Activated CD4-positive, CD25-positive, alpha-beta regulatory T cell (primary cell): ENCODE measurements at places on chromosomes 7 and 10.

DNA sequence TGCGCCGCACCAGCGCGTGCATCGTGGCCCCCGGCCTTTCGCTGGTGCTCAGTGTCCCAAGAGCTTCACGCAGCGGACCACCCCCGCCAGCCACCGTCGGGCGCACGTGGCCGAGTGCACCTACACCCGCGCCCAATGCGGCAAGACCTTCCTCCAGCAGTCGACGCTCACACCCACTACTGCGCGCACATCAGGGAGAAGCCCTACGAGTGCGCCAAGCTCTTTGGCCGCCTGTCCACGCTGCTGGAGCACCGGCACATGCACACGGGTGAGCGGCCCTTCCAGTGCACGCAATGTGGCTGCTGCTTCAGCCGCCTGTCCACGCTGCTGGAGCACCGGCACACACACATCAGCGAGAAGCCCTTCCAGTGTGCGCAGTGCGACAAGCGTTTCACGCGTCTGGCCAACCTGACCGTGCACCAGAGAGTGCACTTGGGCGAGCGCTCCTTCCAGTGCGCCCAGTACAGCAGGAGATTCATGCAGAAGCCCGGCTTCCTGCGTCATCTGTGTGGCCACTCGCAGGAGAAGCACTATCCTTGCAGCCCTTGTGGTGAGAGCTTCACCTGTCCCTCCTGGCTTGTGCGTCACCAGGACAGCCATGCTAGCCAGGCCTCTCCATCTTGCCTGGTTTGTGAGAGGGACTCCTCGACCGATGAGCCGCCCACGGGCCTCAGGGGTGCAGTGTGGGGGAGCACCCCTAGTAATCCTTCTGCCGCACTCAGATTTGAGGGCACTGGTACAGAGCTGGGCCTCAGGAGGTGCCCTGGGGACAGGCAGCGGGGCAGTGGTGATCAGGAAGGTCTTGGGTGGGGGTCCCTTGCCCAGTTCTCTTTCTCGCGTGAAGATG is 32.9 kb downstream of the ZNF783 start:
- DNase-seq = no peak

DNA sequence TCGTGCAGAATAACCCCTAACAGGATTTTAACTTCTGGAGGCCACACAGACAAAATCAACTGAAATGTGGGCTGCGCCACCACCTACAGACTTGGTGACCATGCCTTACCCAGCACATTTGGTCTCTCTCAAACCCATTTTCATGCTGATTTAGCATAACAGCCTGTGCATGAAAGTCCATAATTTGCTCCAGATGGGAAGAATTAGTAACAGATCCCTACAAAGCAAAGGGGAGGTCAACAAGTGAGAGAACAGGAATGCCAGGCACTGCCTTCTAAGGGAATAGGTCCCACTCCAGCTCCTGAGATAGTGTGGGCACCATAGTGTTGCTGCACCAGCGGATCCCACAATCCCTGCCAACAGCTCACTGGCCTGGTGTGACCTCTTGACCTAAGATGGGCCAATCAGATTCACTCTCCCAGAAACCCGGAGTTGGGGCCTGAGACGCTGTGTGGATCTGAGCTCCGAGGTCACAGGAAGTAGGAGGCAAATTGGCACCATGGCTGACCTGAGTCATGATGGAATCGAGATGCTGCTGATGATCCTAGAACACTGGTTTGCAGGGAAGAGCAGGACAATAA is 32.4 kb downstream of the SLIT1 start:
- DNase-seq = no peak

GRCh38 chr7:116534790-116535189 is 10.0 kb downstream of the CAV1 start:
- no peak for DNase-seq

- no peak for DNase-seq
Measured at GRCh38 chr10:113097036-113097435, 147.0 kb downstream of the TCF7L2 start.

- no peak for DNase-seq
Measured at GRCh38 chr10:118207470-118208007, 134.6 kb downstream of the FAM204A start.

DNA sequence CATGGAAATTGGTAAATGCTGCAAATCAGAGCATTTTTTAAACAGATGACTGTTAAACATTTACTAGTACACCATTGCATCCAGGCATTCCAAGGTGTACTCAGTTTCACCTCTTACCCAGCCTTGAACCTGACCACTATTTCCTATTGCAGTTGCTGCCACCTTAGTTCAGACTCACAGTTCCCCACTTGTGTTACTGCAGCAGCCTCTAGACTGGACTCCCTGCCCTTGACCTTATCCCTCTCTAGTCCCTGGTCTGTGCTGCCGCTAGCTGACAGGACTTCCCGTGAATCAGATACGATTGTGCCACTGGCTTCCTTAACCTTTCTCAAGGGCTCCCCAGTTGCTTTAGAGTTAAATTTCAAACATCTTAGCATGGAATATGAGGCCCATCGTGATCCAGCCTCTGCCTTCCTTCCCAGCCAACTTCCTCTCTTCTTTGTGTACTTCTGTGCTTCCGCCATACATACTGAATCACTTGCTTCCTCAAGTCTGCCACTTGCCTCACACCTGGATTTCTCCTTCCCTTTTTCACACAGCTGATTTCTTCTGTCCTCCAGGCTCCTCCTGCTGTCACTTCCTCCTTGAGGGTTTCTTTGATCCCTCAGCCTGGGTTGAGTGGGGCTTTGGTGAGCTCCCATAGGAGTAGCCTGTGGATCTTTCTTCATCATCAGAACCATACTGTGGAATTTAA is 118.7 kb upstream of the GJD4 start:
- DNase-seq = no peak

GRCh38 chr10:16156681-16157080 is 280.1 kb upstream of the PTER start:
- no peak for DNase-seq

DNA sequence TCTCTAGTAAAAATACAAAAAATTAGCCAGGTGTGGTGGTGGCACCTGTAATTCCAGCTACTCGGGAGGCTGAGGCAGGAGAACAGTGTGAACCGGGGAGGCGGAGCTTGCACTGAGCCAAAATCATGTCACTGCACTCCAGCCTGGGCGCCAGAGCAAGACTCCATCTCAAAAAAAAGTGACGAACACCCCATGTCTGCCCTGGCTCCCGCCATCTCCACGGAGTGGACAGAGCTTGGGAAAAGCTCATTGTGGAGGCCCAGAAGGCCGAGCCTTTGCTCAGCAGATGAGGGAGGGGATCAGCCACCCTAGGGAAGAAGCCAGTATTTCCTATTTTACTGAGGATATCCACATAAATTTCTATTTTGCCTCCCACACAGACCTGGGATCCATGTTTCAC is 136.8 kb downstream of the DIP2C start:
- no peak for DNase-seq

- no peak for DNase-seq
Measured at GRCh38 chr10:42876476-42876875, 93.9 kb downstream of the BMS1 start.

DNA sequence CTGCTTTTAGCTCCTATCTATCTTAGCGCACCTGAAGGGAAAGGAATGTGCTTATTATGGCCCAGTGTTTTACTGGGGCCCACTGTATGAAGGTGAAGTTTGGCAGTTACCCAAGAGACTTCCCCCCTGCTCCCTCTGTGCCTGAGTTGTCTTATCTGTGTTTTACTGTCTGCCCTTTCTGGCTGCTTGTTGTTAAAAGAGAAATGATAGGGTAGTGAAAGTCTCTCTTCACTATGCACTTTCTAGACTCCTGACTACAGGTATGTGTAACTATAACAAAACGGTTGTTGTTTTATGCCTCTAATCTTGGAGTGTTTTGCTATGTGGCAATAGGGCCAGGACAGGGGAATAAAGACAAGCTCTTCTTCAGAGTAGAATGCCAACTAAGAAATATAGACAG is 326.9 kb downstream of the KIF20B start:
- DNase-seq = no peak

DNA sequence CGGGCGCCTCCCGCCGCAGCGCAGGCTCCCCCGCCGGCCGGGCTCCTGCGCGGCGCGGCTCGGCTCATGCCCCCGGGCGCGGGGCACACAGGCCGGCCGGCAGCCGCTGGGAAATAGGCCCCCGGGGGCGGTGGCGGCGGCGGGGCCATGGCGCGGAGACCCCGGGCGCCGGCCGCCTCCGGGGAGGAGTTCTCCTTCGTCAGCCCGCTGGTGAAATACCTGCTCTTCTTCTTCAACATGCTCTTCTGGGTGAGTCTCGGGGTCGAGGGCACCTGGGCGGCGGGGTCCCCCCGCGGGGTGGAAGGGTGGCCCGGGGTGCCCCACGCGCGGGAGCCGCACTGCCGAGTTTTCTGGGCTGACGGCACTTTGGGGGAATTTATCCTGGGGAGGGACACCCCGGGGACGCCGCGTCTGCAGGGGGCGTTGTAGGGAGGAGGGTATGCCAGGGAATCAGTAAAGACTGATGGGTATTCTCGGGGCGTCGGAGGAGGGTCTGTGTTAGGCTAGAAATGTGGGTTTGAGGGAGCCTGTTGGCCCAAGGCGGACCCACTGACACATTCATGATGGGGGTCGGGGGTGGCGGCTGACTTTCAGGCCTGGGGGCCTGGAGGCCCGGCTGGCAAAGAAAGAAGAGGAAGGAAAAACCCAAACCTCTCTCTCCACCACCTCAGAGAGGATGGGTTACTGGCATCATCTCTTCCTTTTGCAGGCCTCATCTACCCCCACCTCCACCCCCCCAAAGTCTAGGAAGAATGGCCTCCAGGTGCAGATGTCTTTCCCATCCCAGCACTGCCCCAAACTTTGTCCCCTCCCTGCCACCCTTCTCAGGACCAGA is 544 bp downstream of the TSPAN33 start:
- DNase-seq = no peak

DNA sequence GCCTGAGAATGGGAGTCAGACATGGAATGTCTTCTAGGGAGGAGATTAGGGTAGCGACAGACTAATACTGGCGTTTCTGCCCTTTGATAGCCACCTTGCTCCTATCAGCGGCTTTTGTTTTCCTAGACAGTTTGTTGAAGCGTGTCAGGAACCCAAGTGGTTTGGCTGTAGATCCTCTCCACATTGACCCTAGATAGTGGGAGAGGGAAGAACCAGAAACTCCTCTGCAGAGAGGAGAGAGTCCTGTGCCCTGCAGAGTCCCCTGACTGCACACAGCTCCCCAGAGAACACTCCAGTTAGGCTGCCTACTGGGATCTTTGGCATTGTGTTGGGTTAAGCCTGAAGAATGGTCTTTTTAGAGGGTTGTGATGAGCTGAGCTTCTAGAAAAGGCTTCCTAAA is 2.4 kb downstream of the MEPCE start:
- DNase-seq = no peak

- DNase-seq = no peak
Measured at GRCh38 chr7:74185636-74186035, 11.5 kb downstream of the EIF4H start.

DNA sequence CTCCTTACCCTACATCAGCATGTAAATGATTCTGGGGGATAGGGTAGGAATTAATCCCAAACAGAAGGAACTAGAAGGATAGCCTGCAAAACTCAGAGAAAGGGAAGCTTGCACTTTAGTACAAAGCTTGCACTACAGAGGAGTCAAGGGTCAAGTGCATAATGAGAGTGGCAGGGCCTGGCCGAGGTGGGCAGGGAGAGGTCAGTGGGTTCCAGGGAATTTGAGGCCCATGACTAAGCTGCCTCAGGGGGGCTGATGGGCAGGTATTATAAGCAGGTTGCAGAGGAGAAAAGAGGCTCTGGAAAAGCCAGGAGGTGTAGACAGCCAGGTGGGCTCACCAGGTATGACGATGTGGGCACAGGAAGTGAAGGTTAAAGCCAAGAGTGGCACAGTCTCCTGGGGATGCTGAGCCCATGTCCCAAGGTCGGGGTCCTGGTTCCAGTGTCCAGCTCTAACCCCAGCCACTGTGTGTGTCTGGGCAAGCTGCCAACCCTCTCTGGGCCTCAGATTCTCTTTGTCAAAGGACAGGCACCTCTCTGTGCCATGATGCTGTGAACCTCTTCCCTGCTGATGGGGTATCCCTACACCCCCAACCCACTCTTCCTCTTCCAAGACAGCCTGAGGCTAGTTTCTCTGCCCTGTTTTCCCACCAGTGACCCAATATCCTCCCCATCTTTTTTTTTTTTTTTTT is 32.0 kb upstream of the ELN start:
- no peak for DNase-seq

DNA sequence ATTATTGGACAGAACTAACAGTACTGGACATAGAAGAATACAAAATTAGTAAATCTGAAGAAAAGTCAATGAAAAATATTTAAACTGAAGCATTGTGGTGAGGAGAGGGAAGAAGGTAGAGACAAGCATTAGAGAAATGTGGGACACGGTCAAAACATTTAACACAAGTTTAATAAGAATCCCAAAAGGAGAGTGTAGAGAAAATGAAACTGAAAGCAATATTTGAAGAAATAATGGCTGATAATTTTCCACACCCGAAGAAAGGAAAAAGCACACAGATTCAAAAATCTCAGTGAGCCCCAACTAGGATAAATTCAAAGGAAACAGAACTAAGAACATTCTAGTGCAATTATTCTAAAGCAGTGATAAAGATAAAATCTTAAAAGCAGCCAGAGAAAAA is 126.4 kb upstream of the LRRTM3 start:
- no peak for DNase-seq

GRCh38 chr7:113774182-113774807 is 144.5 kb downstream of the PPP1R3A start:
- no peak for DNase-seq

- DNase-seq = no peak
Measured at GRCh38 chr10:127071126-127071525, 125.3 kb downstream of the INSYN2A start.

DNA sequence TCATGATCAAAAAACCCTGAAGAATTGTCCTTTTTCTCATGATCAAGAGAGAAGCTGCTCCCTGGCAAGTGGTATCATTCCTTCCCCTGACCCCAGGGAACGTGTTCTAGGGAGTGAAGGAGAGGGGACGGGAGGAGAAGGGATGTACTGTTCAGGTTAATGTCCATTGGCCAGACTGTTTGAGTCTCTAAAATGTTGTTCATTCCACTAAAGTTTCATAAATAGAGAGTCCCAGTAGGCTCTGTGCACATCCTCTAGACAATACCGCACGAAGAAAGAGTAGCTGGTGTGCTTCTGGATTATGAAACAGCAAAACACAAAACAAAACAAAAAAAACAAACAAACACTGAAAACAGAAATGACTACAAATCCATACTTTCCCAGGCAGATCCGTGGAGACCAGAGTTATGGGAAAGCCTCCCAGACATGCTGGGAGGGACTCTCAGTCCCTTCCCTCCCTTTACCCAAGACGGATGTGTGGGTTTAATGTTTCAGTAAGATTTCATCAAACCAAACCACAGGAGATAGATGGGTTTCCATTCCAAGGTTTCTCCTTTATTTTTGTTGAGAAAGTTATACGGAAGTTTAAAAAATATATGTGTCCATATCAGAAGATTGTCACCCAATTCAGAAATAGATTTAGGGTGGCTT is 66.5 kb upstream of the TNS3 start:
- DNase-seq = no peak
